ENCODE measurements at places on chromosomes 13 and 19.

DNA sequence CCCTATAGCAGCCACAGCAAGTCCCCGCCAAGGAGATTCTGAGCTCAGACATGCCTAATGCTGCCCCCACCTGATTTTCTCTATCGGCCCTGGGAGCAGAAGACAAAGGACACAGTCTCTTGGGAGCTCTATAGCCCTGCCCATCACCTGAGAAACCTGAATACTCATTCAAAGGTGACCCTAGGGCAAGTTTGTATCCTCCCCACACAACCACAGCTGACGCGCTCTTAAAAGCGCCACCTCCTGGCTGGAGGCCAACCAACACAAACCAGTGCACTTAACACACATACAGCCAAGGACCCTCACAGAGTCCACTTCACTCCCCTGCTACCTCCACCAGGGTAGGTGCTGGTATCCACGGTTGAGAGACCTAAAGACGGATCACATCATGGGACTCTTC is 8.8 kb upstream of the IGFL4 start:
- DNase-seq, result no peak

DNA sequence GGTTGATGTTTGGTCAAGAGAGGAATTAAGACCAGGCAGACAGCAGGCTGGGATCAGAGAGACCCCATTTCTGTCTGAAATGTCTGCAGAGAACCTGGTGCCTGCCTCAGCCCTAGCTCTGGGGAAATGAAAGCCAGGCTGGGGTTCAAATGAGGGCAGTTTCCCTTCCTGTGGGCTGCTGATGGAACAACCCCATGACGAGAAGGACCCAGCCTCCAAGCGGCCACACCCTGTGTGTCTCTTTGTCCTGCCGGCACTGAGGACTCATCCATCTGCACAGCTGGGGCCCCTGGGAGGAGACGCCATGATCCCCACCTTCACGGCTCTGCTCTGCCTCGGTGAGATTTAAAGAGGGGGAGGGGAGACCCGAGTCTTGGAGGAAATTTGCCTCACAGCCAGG is at the start of gene LILRB4:
LILRB4 (plus strand) TSS at position 256 of the 400 bp plus-strand sequence; CDS start at position 305, 49 bp downstream.
- DNase-seq, result peak; percentile 16

DNA sequence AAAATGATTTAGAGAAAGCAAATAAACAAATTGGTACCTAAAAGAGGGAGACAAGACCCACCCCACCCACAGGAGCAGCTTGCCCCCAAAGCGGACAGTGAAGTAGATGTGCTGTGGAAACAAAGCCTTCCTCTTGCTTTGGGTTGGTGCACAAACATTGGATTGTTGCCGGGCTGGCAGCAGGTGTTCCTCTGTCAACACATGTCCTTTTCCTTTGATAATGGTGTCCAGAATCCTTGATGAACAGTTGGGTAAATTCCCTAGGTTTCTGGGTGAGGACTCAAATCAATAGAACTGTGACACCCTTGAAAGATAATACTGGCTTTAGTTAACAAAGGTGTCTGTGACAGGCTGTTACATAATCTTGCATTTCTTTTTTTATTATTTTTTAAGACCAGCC is 311.8 kb downstream of the SPRY2 start:
- no peak for DNase-seq

- no peak for DNase-seq
Observed at GRCh38 chr13:41254902-41255301, 8.5 kb downstream of the MTRF1 start.

GRCh38 chr19:32842061-32842460 is 27.5 kb downstream of the SLC7A9 start:
- DNase-seq, result no peak
